ENCODE measurements at places on chromosomes 7 and 10. TPM values are rescaled to one million over a fixed set of nuclear protein-coding genes. Genes with fewer than 3 reads are reported as not detected.

DNA sequence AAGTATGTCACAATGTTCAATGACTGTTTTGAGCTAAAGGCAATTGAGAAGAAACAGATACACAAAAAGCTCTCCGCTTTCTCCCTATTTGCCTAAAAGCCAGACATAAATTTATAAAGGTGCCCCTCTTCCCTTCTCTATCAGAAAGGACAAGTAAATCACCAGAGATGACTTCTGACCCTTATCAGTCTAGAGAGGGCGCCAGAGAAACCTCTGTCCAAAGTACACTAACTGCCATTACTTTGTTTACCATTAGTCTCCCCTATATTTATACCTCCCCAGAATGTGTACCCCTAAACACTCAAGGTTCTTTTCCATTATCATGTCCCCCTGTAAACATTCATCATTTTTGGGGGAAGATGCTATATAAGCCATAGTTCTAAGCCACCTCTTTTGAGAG lies 49.3 kb downstream of the TPK1 start:
- no peak for DNase-seq

- peak; percentile 94 for DNase-seq
Measured at GRCh38 chr7:101743241-101743994, 74.0 kb upstream of the CUX1 start.

DNA sequence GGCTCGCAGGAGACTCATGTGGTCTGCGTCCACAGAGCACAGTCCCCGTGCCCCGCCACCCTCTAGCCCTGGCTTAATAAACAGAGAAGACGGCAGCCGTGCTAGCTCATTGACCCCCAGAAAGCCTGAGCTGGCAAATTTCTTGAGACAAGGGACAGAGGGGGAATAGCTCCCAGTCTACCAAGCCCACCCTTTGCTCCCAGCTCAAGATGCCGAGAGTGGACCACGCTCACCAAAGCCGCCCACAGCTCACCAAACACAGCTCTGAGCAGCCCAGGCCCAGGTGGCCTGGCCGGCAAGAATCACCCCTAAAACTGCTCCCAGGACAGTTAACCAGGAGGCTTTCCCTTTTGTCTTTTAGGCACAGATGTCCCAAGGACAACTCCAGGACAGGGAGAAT lies 5.4 kb downstream of the PDGFA start:
- DNase-seq, result no peak

- peak; percentile 91 for DNase-seq
Measured at GRCh38 chr10:103502849-103503660, 9.6 kb downstream of the NEURL1 start.

GRCh38 chr7:149280661-149281507 lies 18.9 kb downstream of the ZNF783 start:
- DNase-seq, result no peak

- DNase-seq, result no peak
Measured at GRCh38 chr7:98209166-98209920, 1.9 kb upstream of the BHLHA15 start.

The TPK1 gene
- 3.3 TPM for polyA plus RNA-seq

The PLEKHS1 gene
- not detected for polyA plus RNA-seq

The SERPINE1 gene
- polyA plus RNA-seq, result 4,174 TPM

All from SK-N-SH (cell line).